Hippocampal formation (tissue), 2 donors: ENCODE measurements at places on chromosomes 2 and 18.

DNA sequence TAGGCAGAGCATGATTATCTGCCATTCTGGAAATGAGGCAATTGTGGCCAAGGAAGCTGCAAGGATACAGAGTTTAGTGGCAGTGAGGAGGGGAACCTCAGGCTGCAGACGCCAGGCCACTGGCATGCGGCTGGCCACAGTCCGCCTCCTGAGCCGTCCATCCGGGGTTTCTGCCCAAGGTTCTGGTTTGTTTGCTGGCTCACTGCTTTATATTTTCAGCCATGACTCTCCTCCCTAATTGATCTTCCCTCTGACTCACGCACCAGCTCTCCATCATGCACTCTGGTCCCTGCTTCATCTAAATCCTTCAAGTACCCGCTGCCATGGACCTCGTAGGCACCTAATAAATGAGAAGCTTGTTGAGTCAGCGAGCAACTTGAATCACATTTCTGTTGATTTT is 107.8 kb upstream of the REV1 start:
- no peak for DNase-seq

DNA sequence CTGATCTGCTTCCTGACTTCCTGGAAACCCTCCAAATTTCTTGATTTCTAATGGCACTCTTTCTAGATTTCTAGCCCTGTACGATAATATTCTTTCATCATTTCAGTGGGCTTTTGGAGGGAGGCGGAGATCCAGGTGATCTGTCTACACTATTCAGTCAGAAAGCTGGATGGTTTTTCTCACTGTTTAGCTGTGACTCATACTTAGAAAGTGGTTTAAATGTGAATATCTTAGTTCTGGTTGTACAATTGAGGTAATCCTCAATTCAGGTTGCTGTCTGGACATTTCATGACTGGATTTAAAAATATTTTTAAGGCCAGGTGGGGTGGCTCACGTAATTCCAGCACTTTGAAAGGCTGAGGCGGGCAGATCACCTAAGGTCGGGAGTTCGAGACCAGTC is 20.8 kb downstream of the SEH1L start:
- DNase-seq = no peak

- DNase-seq = no peak
Measured at GRCh38 chr2:28068088-28068487, 177.6 kb downstream of the BABAM2 start.

DNA sequence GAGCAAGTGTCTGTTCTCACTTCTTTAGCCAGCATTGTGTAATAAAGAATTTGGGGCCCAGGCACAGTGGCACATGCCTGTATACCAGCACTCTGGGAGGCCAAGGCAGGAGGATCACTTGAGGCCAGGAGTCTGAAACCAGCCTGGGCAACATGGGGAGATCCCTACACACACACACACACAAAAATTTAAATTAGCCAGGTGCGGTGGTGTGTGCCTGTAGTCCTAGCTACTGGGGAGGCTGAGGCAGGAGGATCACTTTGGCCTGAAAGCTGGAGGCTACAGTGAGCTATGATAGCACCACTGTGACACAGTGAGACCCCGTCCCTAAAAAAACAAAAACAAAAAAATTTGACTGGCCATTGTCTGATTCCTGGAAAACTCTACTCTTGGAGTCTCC is 8.3 kb downstream of the REV1 start:
- no peak for DNase-seq

DNA sequence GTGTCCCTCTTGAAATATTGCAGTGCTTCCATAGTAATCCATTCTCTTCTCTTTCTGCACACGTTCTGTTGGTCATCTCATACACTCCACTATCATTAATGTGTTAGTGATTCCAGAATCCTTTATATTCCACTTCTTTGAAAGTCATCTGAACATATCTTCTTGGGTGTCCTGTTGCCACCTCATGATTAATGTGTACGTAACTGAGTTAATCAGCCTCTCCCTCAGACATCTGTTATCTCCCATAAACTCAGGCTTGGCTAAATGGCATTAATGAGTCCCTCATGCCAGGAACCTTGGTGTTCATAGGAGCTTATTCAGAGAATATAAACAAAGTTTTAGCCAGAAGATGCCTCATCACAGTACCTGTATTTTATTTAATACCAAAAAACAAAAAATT is 126.4 kb downstream of the NCOA1 start:
- DNase-seq = no peak

- no peak for DNase-seq
Measured at GRCh38 chr18:26462355-26462754, 86.0 kb downstream of the KCTD1 start.
